ENCODE measurements at places on chromosomes 11 and 22.
A peak's percentile ranks its signal among the peaks of the same experiment; 100 is the strongest.

DNA sequence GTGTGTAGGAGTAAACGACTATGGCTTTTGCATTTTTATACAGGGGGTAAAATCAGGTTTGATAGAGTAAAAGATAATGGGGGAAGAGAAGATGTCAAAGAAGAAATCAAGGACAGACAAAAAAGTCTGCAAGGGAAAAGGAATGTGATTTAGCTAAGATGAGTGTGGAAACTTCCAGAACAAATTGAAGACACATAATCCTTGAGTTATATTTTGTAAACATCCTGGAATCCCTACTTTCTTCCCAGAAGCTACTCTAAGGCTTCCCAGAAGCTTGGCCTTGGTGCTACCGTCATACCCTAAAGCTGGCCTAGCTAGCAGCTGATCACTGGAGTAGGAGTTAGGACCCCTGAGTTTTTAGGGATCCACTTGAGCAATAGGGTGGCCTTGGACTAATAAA lies 82.4 kb downstream of the BLID start:
- DNase-seq = no peak

- no peak for DNase-seq
Measured at GRCh38 chr22:25402160-25402500, 162.3 kb upstream of the GRK3 start.

GRCh38 chr22:33440756-33441155 lies 382.6 kb upstream of the SYN3 start:
- no peak for DNase-seq

GRCh38 chr11:61846362-61847020 lies 18.4 kb downstream of the FADS2 start:
- DNase-seq = no peak

- peak; percentile 4 for DNase-seq
Measured at GRCh38 chr11:35943309-35943708, 553 bp upstream of the LDLRAD3 start.

DNA sequence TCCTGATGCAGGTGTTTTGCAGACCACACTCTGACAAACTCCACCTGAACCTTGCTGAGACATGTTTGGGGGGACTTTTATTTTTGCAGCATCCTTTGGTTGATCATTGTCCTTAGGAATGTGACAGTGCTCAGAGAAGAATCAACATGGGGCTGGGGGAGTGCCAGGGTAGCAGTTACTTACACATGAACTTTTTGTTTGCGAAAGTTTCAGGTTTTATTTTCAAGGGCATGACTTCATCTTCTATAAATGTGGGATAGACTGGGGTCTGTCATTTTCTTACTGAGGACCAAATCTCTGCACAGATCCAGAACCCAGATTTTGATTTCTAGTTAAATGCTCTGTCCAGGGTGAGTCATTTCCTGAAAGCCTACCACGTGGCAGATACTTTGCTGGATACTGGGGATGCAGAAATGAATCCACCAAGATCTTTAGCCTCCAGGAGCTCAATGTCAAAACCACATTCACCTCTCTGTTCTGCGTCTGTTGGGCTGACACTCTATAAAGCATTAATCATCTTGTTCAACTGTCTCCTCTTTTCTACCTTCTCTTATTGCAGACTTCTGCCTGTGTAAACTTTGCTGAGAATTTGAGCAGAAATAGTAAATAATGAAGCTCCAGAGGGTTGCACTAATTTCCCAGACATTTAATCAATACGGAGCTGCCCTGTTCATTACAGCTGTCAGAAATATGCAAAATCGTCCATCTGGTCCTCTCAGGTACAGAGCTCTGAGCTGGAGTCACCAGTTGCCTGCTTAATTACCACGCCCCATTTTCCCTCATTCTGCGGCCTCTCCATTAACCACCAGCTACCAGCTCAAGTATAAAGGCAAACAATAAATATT lies 387.9 kb downstream of the MIAT start:
- DNase-seq = peak; percentile 92

DNA sequence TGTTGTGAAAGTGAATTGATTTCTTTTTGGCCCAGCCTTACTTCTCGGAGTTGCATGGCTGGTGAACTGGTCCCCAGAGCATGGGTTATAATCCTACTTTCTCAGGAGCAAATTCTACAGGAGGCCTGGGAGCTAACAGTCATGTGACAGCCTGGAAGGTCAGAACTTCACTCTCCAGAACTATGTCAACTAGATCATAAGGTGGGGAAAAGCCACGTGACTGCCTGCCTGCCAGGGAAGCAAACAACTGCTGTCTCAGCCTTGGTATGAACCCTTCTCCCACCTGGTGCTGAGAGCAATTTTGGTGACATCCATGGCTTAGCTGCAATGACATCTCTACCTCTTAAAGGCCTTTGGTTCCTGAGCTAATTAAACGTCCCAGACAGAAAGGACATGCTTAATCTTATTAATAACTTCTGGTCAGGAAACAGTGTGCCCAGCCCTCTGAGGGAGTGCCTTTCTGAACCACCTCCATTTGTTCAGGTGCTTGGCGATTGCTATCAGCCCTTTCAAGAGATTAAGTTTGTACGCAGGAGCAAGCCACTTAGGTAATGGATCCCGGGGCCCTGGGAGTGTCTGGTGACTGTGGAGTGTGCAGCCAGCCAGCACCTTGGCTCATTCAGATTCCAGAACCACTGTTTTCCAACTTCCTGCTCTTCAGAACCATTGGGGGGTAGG lies 1.4 kb upstream of the CREB3L1 start:
- no peak for DNase-seq

GRCh38 chr22:49621601-49622210 lies 206.0 kb downstream of the BRD1 start:
- no peak for DNase-seq

DNA sequence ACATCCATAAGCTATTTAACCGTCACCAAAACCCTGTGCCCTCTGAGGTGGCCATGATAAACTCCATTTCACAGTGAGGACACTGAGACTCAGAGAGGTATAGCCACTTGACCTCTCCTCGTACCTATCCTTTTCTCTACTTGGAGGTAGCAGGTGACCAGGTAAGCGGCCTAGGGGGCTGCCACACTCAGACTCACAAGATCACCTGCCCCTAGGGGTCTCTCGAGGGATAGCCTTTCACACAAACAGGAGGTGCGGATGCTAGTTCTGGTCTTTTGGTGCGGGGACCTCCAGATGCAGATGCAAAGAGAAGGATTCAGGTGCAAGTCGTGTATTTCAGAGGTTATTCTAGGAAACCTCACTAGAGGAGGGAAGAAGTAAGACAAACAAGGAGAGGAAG lies 14.6 kb downstream of the MS4A18 start:
- no peak for DNase-seq

DNA sequence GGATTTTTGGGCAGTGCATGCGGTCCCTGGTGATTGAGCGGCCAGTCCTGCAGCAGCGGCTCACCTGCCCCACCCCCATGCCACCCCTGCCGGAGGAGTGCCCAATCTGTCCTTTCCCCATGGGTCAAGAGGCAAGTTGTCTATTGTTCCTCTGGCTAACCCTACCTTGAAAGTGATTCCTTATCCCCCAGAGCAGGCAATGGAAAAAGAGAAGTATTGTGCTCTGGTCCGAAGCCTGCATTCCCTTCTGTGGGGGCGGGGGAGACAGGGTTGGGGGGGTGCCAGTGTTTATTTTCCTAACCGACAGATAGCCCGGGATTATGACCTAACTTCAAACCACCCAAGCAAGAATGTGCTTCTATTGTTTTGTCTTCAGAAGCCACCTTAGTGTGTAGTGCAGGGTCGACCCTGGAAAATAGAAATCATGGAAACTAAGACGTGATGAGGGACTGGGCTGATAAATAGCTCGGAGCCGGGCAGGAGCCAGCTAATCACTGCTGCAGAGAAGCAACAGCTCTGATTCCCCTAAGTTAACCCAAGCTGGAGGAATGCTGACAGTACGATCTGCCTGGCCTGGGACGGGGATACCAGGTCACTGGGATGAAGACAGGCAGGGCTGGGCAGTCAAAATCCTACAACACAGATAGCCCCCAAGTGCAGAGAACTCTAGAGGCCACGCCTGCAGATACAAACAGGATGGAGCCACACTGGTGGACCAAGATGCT lies 38.7 kb upstream of the ATXN10 start:
- no peak for DNase-seq

GRCh38 chr11:223884-224283 lies 12.3 kb downstream of the SIRT3 start:
- DNase-seq = no peak

GRCh38 chr11:107857550-107858216 lies 904 bp downstream of the SLC35F2 start:
- peak; percentile 26 for DNase-seq

DNA sequence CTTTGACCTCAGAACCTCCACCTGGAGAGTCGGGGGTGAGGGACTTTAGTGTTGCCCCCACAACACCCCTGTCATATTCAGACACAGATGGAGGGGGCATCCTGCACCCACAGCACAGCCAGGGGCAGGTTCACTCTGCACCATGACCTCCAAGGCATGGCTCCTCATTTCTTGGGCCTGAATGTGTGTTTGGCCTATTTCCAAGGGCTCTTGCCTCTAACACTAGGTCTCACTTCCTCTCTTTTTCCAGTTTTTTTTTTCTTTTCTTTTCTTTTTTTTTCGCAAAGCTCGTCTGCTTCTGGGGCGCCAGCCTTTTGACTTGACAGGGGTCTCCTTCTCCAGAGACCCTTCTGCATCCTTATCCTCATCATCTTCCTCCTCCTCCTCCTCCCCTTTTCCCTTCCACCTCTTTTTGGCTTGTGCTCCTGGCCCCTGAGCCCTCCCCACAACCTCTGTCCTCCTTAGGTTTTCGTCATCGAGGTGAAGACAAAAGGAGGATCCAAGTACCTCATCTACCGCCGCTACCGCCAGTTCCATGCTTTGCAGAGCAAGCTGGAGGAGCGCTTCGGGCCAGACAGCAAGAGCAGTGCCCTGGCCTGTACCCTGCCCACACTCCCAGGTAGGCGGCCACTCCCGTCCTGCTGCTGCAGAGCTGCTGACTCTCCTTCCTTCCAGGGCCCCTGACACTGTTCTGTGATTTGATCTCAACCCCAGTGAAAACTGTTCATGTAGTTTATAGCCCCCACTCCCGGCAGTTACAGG lies 3.8 kb downstream of the NCF4 start:
- no peak for DNase-seq

DNA sequence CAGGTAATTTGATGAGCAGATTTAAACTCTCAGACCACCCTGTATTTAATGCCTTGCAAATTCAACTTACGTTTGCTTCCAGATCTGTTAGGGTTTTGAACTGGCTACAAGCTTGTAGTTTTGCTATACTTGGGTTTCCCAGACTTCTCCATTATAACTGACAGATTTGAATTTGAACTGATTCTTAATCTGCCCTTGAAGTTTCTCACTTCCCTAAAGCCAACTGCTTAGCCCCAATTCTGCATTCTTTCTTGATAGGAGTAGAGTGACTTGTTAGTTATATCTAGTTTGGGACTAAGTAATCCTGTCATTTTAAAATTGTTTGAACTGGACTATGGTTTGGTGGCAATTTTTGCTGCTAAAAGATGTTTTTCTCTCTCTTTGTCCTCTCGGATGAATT lies 9.7 kb downstream of the LAYN start:
- DNase-seq = no peak

GRCh38 chr11:43930868-43931716 lies 11.3 kb upstream of the C11orf96 start:
- no peak for DNase-seq

DNA sequence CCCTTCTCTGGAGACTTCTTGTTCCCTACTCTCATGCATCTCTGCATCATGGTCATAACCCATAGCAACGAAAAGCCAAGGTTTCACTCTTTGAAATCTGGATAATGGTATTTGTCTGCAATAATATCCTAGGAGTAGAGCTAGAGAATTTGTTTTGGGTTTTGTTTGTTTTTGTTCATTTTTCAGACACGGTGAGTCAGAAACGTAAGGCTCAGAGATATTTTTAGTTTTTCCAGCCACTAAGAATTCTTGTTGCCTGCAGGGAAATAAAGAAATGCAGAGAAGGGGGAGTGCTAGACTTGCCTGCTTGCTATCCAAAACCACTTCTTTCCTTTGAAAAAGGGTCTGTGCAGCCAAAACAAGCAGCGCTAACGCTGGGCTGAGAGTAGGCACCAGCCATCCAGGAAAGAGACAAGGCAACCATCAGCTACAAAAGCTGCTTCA lies 26.0 kb downstream of the POU2AF3 start:
- peak; percentile 58 for DNase-seq

DNA sequence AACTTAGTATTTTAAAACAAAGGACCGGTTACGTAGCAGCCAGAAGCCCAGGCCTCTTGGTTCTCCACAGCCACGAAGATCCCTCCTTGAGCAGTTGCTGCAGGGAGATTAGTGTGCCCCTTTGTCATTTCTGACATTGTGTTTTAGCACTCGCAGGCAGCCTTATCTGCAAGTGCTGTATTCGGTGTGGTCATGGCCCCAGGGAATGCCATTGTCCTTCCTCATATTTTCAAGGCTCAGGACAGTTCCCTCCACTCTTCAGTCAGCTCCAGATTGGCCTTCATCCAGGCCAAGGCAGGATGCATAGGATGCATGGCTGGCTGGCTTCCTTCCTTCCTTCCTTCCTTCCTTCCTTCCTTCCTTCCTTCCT lies 88.5 kb downstream of the ZBTB16 start:
- peak; percentile 40 for DNase-seq

- DNase-seq = peak; percentile 5
Measured at GRCh38 chr11:108253176-108253575, 30.3 kb downstream of the ATM start.

DNA sequence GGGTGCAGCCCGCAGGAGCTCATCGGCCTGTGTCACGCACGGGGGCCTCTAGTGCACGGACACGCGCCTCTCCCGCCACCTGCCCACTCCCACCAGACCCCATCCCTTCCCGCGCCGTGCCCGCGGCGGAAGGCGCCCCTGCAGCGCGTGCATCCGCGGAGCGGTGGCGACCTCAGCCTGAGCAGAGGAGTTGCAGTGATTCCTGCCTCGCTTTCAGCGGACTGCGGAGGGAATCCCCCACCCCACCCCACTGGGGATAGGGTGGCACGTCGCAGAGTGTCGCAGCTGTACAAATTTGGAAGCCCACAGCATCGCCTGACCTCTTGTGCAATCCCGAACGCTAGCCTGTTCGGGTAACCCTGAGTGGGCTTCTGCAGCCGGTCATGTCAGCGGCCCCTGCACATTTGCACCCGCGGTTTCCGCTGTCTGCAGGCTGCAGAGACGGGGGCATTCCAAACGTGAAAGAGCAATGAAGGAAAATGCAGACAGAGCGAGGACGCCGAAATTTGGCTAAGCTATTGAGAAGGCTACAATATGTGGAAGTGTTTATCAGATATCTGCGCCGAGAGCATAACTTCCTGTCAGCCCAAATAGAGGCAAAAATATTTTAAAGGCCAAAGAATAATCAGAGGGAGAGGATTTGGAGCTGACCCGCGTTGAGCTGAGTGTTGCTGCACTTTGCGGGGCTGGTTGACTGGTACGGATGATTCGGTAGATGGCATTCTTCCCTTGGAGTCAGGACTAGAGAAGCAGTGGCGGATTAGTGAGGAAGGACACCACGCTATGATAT lies 617 bp upstream of the ARHGAP20 start:
- DNase-seq = no peak

Measured in RPMI7951 (cell line).